MG63 (cell line): ENCODE measurements at places on chromosomes 11 and 22.
A peak's percentile ranks its signal among the peaks of the same experiment; 100 is the strongest.

DNA sequence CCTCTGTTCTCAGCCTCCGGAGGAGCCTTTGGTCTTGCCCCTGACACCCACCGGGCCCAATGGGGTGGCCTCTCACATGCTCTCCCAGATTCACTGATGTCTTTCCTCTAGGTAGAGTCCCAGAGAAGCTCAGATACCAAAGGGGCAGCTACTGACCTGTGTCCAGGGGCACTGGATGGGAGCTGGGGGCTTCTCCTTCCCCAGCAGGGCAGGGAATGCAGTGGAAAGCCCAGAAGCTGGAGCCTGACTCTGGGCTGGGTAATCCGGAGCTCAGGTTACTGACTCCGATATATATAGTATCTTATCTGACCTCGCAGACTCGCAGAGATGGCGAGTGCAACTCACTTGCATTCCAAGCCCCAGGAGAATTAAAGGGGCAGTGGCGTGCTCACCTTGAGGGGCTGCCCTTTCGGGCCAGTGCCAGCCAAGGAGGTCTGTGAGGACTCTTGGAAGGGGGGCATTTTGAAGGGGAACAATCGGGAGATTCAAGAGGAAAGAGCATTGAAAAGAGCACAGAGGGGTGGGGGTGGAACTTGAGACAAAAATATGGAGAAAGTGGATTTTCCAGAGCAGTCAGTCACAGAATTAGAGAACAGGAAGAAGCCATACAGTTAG lies 2.5 kb downstream of the USP2 start:
- DNase-seq, result no peak

DNA sequence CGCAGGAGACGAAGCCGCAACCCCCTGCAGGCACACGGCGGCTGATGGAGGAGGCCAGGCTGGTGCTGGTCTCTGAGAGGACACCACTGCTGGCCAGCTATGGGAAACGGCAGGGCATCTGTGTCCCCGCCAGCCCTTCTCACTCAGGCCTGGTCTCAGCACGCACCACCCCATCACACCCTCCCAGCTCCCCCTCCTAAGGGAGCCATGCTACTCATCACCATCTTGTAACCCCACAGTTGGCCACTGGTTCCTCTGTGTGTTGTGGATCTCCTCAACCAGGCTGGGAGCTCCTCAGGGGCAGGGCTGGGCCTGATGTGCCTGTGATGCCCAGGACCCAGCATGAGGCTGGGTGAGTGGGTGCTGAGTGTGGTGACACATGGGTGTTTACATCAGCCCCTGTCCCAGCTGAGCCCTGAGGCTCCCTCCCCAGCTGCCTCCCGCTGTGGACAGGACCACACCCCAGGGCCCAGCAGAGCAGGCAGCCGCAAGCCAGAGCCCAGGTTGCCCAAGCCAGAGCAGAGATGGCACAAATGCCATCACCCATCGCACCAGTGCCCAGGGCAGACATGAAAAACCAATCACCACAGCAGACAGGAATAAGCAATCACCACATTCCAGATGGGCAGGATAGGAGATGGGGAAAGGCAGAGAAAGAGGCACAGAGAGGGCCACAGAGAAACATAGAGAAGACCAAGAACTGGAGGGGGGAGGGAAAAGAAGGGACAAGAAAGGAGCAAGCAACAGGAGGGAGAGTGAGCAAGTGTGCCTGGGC lies 8.2 kb downstream of the ARVCF start:
- DNase-seq, result peak; percentile 56

- DNase-seq, result peak; percentile 32
Measured at GRCh38 chr11:47724041-47724729, 9.0 kb upstream of the AGBL2 start.

- DNase-seq, result no peak
Measured at GRCh38 chr11:118050208-118050891, 26.5 kb upstream of the TMPRSS4 start.

DNA sequence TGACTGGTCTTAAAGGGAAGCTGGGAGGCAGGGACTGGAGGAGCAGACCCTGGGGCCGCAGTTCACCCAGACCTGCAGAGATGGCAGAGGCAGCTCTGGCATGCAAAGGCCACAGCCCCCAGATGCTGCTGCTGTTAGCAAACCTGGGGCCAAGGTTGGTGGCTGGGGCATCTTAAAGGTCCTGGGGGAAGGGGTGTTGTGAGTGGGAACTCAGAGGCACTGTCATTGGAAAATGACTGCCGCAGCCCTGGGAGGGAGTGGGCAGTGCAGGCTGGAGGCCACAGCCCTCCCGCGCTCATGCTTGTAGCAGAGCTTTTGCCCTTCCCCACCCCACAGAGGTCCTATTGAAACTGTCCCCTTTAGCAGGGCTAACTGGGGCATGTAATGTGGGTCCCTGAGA lies 111.8 kb downstream of the CTTN start:
- DNase-seq, result no peak

GRCh38 chr11:108851781-108852180 lies 186.9 kb downstream of the DDX10 start:
- no peak for DNase-seq

DNA sequence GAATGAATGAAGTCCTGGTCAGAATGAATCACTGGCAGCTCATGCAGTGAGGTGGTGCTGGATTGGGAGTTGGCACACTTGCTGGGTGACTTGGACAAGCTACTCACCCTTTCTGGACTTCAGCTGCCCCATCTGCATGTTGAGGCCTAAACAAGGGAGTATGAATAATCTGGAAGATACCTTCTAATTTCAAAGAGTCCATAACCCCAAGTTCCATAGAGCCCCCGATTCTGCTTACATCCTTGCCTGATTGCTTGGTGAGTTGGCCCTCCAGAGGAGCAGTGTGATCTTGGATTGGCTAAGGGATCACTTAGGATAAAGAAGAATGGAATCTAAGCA lies 18.3 kb upstream of the ACCSL start:
- DNase-seq, result no peak

DNA sequence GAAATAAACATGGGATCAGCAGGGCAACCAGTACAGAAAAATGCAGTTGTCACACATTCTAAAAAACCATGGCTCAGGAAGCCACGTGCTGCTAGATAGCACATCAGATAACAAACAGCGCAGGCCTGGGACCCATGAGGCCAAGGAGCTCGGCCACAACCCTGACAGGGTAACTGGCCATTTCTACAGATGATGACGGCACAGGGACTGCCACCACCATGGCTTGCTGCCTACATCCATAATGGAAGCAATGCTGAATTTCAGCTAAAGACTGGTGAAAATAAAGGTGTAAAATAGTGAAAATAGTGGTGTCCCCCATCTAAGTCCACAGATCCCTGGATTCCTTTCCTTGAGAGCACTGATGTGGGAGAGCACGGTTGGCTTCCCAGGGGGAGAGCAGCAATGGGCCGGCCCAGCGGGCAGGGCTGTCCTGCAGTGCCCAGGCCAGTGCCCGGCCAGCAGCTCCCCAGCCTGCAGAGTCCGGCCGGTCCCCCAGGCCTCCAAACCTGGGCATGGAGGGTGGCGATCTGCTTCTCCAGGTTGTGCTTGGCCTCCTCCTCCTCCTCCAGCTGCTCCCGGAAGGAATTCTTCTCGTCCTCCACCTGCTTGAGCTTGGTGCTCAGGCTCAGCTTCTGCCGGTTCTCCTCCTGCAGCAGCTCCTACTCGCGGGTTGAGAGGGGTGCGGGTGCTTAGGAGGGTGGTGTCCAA lies 40.0 kb downstream of the APOL1 start:
- no peak for DNase-seq

- peak; percentile 92 for DNase-seq
Measured at GRCh38 chr11:10366568-10367331, 61.9 kb downstream of the ADM start.

- no peak for DNase-seq
Measured at GRCh38 chr22:37162221-37163095, 12.7 kb upstream of the IL2RB start.

DNA sequence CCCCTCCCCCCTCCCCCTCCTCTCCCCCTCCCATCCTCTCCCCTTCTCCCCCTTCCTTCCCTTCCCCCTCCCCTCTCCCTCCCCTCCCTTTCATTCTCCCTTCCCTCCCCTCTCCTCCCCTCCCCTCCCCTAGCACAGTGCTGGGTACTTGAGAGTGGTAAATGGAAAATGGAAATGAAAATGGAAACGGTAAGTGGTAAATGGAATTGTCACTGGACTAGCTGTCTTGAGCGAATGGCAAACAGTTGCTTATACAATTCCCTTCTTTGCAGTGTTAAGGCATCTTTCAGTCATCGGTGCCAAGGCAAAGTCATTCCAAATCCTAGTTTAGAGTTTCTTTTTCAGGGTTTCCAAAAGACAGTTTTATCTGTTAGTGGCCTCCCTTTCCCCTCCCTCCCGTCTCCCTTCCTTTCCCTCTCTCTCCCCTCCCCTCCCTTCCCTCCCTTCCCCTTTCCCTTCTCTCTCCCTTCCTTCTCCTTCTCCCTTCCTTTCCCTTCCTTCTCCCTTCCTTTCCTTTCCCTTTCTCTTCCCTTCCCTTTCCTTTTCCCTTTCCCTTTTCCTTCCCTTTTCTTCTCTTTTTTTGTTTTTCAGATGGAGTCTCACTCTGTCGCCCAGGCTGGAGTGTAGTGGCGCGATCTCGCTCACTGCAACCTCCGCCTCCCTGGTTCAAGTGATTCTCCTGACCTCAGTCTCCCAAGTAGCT lies 47.3 kb downstream of the GRAMD1B start:
- DNase-seq, result no peak
